ENCODE measurements at places on chromosomes 2 and 18. TPM values are rescaled to one million over a fixed set of nuclear protein-coding genes. Genes with fewer than 3 reads are reported as not detected.

DNA sequence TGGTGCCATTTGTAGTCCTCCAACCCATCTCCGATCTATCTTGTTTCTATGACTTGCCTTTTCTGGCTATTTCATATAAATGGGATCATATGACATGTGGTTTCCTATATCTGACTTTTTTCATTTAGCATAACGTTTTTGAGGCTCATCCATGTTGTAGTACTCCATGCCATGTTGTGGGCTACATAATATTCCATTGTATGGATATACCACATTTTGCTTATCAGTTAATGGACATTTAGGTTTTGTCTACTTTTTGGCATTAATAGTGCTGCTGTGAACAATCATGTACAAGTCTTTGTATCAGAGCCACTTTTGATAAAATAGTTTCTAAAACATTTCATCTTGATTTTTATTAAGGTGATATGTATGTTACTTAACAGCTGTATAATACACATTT is 7.4 kb downstream of the CEBPZOS start:
- no peak for DNase-seq

- no peak for DNase-seq
Measured at GRCh38 chr18:24395049-24395795, 2.4 kb downstream of the OSBPL1A start.

DNA sequence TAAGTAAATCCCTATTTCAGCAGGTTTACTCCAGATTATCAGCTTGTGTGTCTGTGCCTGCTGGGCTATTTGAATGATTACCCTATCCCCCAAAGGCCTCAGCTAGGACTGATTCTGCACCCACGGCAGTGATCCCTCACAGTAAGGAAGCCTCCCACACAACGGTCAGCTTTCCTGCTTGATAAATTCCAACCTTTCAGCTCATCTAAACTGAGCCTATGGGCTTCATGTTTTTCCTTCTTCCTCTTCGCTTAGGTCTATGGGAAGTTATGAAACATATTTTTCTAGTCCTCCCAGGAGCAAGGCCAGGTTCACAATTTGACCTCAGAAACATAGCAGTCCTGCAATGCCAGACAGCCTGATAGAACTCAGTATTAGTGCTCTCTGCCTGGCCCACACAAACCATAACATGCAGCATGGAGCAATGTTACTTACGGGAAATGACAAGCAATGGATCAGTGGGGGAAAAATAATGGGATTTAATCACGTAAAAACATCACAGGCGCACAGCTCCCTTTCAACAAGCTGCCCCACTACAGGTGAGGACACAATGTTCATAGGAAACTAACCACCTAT is 170.9 kb downstream of the ZNF521 start:
- DNase-seq: no peak

The GKN1 gene
- total RNA-seq: not detected

DNA sequence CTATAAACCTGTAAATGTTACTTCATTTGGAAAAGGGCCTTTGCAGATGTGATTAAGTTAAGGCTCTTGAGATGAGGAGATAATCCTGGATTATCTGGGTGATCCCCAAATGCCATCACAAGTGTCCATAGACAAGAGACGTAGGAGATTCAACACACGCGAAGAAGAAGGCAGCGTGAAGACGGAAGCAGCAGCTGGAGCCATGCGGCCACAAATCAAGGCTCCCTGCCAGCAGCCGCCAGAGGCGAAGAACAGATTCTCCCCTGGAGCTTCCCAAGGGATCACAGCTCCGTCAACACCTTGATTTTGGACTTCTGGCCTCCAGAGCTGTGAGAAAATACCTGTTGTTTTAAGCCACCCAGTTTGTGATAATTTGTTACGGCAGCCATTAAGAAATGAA is 11.0 kb upstream of the VAPA start:
- no peak for DNase-seq
